Ascending aorta (tissue), 2 donors: ENCODE measurements at places on chromosomes 13 and 19.
A peak's percentile ranks its signal among the peaks of the same experiment; 100 is the strongest.

GRCh38 chr13:25463496-25463895 is 91.7 kb downstream of the ATP8A2 start:
- DNase-seq = no peak

- DNase-seq = peak; percentile 35
Observed at GRCh38 chr19:6173190-6173589, 37.7 kb downstream of the ACSBG2 start.

GRCh38 chr19:45468803-45469131 is 971 bp downstream of the FOSB start:
- DNase-seq = no peak

DNA sequence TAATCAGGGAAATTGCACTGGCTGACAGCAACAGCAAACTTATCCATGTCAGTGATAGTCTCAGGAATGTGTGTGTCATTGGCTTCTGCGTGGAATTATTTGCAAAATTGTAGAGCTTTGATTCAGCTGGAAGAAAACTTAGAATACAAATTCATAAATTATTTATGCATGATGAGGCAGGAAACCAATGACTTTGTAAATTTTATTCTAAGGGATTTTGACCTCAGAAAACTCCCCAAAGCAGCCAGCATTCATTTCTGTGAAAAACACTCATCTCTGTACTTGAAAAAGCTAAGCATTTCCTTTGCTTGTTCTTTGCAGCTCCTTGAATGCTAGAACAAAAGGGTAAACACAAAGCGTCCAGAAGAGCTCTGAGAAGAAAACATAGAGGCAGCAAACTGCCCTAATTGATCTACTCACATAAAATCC is 162.4 kb downstream of the DCT start:
- DNase-seq = no peak

- DNase-seq = no peak
Observed at GRCh38 chr19:54345938-54346386, 7.0 kb upstream of the LILRA4 start.

DNA sequence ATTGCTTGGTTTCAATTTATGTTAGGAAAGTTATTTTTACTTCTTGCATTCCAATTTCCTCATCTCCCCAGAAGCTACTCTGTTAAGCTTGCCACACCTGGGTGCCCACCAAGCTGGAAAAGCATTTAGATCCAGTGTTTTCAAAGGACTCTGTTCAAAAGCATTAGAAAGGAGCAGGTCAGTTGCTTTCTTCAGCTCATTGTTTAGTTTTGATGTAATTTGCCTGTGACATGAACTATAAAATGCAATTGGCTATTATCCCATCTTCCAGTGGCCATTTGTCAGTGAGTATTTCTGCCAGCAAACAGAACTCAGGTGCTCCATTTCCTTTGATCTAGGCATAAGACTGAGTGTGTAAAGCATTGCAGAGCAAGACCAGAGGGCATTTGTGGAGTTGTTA is 46.7 kb upstream of the RNF113B start:
- no peak for DNase-seq

GRCh38 chr19:13290741-13291140 is 140.5 kb downstream of the IER2 start:
- DNase-seq = no peak

GRCh38 chr19:41705393-41706174 is 2.8 kb upstream of the CEACAM5 start:
- peak; percentile 42 for DNase-seq

GRCh38 chr13:43363156-43363953 is 340.0 kb downstream of the DNAJC15 start:
- DNase-seq = no peak

- no peak for DNase-seq
Observed at GRCh38 chr13:35557475-35557874, 81.0 kb upstream of the MAB21L1 start.

- DNase-seq = no peak
Observed at GRCh38 chr13:95099541-95099940, 201.7 kb downstream of the ABCC4 start.

DNA sequence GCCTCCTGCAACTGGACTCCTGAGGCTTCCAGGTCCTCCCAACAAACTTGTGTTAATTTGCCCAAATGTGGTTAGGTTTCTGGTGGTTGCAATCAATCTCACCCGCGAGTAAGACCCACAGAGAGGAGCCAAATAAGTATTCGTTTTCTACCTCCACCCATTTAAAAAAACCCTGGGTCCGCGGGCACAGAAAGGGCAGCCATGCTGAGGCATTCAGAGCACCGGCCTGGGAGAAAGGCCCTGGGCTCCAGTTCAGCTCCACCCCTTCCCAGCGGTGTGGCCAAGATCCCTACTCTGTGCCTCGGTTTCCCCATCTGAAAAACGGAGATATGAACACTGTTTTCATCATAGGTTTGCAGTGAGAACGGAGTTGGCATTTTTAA is 56.9 kb downstream of the PEPD start:
- no peak for DNase-seq

DNA sequence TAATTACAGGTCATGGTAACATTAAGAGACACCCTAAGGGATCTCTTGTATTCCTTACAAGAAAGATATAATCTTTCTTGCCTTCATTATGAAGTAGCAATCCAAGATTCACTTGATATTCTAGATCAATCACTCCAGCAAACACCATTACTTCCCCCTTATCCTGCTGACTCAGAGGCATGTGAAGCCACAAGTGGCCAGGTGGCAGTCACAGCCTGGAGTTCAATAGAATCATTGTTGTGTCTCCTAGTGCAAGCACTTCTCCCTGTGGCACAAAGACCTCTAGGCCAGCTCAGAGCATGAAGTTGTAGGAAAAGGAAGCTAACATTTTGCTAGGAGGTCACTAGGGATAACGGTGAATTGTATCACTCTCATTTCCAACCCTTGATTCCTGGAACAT is 864.3 kb upstream of the ATXN8OS start:
- DNase-seq = no peak

- DNase-seq = no peak
Observed at GRCh38 chr13:99053636-99054233, 75.9 kb upstream of the DOCK9 start.

DNA sequence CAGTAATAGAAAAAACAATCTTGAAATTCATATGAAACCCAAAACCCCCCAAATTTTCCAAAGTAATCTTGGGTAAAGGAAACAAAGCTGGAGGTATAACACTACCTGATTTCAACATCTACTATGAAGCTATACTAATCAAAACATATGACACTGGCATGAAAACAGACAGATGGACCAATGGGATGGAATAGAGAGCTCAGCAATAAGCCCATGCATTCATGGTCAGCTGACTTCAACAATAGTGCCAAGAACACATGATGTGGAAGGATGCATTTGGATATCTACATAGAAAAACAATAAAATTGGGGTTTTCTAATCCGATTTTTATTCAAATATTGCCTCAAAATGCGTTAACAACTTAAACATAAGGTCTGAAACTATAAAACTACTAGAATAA is 32.2 kb upstream of the ZNF766 start:
- no peak for DNase-seq

DNA sequence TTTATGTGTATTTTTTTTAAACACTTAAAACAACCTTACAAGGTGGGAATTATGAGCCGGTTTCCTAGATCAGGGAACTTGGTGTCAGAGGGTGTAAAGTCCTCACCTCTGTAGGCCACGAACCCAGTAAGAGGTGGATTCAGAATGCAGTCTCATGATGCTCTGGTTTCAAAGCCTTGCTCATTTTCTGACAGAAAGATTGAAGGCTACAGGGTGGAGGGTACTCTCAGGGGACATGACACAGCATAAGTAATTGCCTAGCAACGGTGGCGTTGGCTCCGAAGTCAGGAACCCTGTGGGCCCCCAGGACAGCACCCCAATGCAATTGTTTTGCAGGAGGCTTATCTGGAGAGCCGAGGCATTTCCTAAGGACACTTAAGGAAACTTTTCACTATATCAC is 794.7 kb downstream of the EFNB2 start:
- DNase-seq = no peak

- no peak for DNase-seq
Observed at GRCh38 chr13:67803118-67803517, 573.0 kb upstream of the PCDH9 start.

- no peak for DNase-seq
Observed at GRCh38 chr13:19767966-19768365, 14.8 kb downstream of the PSPC1 start.

DNA sequence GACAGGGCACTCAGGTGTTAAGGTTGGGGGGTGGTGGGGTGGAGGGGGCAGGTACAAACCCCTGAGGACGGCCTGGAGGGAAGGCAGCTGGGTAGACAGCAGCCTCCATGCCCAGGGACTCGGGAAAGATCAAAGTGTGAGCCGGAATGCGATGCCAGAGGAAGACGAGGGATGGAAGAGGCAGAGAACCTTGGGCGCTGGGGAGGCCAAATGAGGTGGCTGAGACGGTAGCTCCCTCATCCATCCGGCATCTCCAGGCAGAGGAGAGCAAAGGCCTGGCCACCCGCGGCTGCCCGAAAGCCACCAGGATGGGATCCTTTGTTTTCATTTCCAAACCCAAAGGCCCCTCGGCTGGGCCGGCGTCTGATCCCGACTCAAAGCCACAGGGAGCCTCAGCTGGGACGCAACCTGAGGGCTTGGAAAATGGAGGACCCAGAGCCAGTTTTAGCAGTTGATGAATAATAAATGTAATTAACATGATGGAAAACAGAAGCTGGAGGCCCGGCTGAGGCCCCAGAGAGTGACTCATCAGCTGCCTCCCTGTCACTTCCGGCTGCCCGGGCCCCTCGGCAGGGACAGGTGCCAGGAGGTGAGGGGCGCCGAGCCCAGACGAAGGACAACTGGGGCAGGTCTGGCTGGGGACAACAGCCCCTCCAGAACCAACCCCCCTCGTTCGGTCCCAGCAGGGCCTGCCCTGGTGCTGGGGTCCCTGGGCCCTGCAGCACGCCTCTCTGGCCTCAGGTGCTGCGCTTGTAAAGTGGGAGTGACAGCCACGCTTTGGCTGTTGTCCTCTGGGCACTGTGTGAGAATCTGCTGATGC is 61.6 kb downstream of the CEBPG start:
- no peak for DNase-seq

DNA sequence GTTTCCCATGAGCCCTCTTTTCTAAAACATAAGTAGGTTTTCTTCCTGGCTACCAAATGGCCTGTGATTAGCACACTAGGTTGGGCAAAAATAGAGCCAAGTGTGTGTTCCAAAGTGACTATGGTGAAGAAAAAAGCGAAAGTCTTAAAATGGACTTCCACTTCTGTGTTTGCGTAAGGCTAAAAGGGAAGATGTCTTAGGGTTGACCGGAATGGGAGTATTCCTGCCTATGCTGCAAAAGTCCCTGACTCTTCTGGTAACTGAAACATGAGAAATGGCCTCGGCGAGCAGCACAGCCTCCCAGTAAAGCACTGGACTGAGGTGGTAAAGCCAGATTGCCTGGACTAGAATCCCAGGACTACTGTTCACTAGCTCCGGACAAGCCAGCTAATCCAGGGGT is 2.4 kb upstream of the FPR1 start:
- DNase-seq = no peak

GRCh38 chr13:99214232-99214631 is 13.6 kb downstream of the UBAC2 start:
- DNase-seq = no peak

DNA sequence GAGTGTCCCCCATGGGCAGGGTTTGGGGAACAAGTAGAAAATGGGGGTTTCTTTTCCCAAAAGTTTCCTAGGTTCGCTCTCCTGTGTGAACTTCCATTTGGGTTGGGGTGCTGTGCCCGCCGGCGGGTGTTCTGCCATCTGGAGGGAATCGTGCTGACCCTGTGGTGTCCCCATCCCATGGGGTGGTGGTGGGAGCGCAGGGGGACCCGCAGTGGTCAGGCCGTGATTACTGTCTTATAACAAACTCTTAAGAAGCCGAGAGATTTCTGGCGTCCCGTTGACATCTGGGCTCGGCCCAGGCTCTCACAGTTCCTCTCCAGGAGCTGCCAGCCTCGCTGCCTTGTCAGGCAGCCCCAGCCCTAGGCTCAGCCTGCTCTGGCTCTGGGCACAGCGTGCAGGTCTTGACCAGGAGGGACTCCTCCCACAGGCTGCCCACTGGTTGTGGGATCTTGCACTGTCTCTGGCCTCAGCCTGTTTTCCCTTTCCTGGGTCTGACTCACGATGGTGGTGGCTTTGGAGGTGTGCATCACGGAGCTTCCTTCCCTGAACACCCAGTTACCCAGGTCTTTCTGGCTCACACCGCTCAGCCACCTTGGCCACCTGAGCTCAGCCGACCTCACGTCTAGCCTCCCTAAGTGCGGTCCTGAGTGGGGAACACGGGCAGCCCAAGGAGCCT is 34.5 kb downstream of the PLEKHJ1 start:
- DNase-seq = no peak

GRCh38 chr19:30450835-30451321 is 78.7 kb downstream of the ZNF536 start:
- no peak for DNase-seq

GRCh38 chr13:113089693-113090414 is 15.7 kb upstream of the F7 start:
- DNase-seq = no peak

GRCh38 chr13:110063490-110064421 is 243.2 kb downstream of the COL4A1 start:
- DNase-seq = no peak

- DNase-seq = no peak
Observed at GRCh38 chr13:35016362-35017112, 74.5 kb downstream of the NBEA start.

DNA sequence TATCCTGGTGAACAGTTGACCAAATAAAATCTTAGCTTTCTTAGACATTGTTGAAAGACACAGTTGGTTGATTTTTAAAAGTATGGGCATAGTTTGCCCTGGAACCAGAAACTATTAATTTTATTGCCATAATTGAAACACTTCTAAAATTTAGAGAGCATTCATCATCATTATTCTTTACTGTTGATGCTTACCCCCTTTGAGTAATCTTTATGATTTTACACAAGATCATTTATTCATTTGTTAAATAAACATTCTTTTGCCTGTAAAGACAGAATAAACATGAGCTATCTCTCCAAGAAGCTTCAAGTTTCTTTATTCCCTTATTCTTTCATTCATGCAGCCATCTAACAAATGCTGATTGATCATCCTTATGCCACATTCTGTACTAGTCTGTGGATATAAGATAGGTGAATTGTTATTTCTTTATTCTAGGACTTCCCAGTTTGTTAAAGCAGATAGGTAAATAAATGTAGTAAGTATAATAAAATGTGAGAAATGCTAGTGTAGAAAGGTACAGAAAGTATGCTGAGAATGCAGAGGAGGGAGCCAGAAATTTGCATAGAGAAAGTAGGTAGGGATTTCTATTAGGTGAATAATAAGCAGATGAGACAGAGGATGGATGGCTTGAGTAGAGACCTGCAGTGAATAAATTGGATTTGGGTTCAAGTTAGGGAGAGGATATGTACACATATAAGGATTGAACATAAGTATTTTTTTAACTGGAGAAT is 8.2 kb downstream of the SERTM1 start:
- DNase-seq = no peak

DNA sequence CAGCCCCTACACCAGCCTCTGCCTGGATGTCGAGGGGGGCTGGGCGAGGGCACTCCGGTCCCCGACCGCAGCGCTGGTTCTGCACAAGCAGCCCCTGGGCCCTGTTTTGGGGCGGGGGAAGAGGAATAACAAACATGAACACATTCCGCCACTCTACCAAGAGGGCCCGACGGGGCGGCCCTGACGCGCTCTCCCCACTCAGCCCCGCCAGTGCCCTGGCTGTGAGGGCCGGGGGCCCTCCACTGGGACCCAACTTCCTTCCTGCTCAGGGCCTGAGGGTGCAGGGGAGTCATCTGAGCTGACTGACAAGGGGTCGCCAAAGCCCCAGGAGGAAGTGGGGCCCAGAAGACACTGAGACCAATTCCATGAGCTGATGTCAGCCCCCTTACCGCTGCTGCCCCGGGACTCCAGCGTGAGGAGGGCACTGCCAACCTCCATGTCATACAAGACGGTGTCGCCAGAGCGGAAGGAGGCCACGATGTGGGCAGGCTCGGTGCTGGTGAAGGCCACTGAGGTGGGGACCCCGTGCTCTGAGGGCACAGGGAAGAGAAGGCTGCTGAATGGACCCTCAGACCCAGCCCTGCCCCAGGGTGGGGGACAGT is 5.6 kb upstream of the PRKD2 start:
- no peak for DNase-seq
